ENCODE measurements at places on chromosomes 11 and 22. TPM values are rescaled to one million over a fixed set of nuclear protein-coding genes. Genes with fewer than 3 reads are reported as not detected.

OR4S2 gene
- not detected for total RNA-seq

NECTIN1 gene
- total RNA-seq, result 8.8 TPM

VWA5A gene
- 0.19 TPM for total RNA-seq

TIGD3 gene
- 1.1 TPM for total RNA-seq

PHLDA2 gene
- total RNA-seq, result 81.8 TPM

Data from A549 treated with AZD2906 at 1 μM for 4 hours (cell line).